ENCODE measurements at places on chromosomes 4 and X.

GRCh38 chr4:6456450-6456849, 16.0 kb downstream of the PPP2R2C start:
- DNase-seq, result no peak

DNA sequence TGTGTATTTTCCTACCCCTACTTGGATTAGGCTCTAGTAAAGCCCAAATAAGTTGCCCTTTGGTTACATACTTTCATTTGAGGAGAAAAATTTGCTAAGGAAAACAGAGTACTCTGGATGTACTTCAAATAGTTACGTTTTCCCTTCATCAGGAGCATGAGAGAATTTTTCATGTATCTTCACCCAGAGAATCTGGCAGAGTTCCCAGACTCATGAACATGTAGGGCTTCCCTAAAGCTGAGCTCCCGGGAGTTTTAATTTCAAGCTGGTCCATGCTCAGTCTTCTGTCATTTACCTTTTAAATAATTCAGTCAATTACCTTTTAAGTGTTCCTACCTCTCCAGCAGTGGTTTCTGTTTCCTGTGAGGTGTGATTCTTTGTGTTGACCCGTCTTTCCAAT, 367.5 kb upstream of the GRID2 start:
- DNase-seq, result no peak

DNA sequence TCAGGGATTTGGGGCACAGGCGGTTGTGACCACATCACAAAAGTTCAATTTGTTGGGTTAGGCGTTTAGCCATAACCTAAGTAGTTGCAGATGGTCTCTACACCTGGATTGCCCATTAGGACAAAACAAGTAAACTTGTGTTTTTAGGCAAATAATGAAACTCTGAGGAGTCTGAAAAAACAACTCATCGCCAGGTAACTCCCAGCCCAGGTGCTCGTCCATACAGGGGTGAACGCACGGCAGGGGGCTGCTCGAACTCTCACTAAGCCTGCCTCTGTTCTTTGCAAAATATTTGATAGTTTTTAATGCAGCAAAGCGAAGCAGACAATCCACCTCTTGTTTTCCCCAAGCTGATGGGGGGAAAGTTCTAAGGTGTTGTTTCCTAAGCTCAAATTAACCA, 559 bp upstream of the RHOH start:
- DNase-seq, result no peak

- DNase-seq, result no peak
Measured at GRCh38 chr4:127586922-127587571, 45.7 kb upstream of the INTU start.

DNA sequence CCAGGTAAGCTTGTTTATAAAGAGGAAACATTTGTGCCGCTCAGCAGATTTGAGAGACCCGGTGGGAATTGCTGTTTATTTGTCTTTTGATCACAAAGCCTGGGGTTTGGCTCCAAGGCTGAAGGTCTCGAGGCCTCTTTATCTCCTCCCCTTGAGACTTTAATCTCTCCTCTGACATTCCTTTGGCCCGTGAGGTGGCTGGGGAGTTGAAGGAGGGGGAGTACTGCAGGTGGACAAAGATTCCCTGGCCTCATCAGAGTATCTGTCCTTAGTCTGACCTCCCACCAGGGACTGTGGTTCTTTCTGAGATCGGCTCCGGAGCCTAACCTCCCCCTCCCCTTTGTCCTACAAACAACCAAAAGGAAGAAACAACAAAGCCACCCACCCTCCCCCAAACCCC, 216.5 kb downstream of the MID1IP1 start:
- DNase-seq, result no peak

DNA sequence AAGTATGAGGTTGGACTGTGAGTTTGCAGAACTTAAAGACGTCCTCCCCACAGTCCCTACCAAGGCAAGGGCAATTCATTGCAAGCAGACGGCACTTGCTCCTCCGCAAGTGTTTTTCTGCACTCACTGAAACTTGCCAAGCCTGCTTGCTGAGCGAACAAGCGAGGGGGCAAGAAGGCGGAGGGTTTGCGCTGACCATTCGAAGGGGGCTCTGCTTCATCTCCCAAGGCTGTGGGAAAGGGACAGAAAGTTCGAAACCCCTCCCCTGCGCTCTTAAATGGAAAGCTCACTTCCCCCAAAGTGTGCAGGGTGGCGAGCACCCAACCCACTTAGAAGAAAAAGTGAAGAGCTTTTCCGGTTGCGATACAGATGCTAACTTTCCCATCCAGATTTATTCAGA, 1.4 kb downstream of the MID1 start:
- no peak for DNase-seq

GRCh38 chr4:24922416-24922815, 9.6 kb upstream of the CCDC149 start:
- no peak for DNase-seq

DNA sequence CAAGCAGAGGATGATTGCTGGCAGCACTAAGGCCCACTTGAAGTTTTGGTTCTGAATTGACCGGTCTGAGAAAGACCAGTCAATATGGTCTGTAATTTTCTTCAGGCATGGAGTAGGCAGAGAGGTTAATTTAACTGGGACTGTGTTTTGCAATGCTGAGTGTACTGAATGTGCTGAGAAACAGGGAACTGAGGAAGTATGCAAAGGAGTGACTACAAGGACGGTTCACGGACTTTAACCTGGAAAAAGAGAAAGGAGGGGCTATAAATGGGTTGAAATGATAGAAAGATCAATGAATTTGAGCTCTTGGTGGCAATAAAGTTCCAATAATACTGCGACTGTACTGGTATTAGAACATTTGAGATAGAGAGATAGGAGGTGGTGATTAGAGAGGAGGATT, 84.5 kb downstream of the MAGEB17 start:
- no peak for DNase-seq

DNA sequence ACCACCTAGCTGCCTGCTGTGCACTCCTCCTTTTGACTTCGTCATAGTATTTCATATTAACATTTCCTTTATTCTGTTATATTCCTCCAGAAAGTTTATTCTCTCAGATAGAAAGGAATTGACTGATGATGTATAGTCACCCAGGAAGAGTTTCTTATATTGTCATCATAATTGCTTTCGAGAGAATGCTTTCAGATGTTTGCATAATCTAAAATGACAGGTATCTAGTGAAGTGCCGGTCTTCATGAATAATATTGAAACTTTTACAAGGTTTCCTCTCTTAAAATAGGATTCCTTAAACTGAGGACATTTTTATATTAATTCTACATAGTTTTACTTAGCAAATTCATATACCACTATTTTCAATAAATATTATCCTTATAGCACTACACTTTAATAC, 10.1 kb downstream of the SEC24D start:
- DNase-seq, result no peak

DNA sequence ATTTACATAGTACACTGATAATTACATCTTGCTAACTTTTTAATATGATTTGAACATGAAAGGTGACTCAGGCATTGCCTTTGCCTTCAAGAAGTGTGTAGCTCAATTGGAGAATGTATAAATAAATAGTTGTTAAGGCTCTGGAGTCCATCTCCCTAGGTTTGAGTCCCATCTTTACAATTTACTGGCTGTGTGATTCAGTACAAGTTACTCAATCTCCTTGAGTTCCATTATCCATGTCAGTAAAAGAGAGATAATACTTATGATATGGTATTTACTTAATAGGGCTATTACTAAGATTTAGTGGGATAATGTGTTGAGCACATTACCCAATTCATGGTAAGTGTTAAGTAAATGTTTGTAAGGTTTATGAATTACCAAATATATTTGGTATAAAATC, 1.9 kb upstream of the FGG start:
- no peak for DNase-seq

DNA sequence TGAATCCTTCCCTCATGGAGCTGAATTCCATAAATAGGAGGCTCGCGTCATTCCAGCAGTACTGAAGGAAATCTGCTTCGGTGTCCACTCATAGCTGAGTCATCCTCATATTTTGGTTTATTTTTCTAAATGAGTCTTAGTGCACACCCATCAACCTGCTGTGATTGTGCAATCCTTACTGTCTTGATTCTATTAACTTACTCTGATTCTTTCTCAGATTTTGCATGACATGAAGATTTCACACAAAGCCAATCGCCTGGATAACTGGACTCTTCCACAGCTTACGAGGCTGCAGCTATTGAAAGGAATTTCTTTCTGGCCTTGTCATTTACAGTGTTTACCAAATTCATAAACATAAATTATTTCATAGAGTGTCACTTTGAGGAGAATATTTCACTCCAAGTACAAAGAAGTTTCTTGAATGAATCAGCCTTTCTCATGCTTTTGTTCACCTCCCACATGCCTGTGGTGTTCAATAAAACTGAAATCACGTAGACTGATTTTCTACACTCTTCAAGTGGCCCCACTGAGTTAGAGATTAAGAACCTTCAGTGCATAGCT, 207.6 kb upstream of the SLITRK2 start:
- DNase-seq, result no peak

GRCh38 chrX:1336331-1336943, at the start of gene IL3RA:
TSS of gene IL3RA (plus strand) at chrX:1336785. CDS start at chrX:1341766, 4,981 bp downstream.
- no peak for DNase-seq

DNA sequence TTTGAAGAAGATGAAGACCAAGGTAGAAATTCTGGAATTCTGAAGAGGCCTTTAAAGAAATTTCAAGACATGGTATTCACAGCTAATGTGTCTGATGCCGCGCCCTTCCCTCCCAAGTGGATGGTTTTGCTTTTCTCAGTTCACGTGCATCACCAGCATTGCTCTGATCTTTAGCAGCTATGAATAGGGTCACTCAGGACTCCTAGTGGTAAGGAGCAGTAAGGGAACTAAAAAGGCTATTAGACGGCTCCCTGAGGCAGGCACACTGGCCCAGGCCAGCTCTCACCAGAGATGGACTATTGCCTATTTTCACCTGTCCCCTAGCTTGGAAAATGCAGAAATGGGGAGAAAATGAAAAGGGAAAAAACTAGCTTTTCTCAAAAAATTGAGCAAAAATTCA, 447.5 kb upstream of the RASGEF1B start:
- no peak for DNase-seq

GRCh38 chrX:150700107-150700506, 6.9 kb downstream of the MTMR1 start:
- no peak for DNase-seq

DNA sequence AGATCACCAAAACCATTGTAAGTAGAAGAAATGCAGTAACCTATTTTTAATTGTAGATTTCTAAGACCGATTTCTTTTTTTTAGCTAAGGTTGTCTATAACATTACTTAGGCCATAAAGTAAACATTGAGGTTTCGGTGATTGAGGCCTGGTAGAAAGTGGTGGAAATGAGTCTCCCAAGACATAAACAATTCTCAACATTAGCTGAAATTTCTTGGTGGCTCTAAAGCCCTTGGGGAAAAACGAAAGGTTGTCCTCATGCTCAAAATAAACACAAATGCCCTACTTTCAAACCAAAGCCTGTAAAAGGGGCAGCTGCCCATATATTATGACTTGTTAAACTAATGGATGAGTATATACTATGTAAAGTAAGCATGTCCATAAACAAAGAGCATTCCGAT, 98.8 kb downstream of the SCFD2 start:
- no peak for DNase-seq

DNA sequence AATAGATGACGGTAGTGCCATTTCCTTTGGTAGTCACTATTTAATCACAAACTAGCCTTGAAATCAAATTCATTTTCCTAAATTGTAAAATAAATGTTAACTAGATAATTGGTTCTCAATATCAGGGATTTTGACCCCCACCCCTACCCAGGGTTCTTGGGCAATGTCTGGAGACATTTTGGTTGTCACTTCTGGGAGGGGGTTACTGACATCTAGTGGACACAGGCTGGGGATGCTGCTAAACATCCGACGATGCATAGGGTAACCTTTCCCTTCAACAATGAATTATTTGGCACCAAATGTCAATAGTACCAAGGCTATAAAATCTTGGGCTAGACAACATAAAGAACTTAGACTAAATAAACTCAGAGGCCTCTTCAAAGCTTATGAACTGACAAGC, 285.8 kb upstream of the TRPC5 start:
- DNase-seq, result no peak

GRCh38 chr4:134560728-134561127, 359.1 kb upstream of the PABPC4L start:
- DNase-seq, result no peak

GRCh38 chr4:158766434-158767044, 2.3 kb upstream of the FNIP2 start:
- no peak for DNase-seq

GRCh38 chrX:18855919-18856644, 127.8 kb downstream of the PHKA2 start:
- no peak for DNase-seq

DNA sequence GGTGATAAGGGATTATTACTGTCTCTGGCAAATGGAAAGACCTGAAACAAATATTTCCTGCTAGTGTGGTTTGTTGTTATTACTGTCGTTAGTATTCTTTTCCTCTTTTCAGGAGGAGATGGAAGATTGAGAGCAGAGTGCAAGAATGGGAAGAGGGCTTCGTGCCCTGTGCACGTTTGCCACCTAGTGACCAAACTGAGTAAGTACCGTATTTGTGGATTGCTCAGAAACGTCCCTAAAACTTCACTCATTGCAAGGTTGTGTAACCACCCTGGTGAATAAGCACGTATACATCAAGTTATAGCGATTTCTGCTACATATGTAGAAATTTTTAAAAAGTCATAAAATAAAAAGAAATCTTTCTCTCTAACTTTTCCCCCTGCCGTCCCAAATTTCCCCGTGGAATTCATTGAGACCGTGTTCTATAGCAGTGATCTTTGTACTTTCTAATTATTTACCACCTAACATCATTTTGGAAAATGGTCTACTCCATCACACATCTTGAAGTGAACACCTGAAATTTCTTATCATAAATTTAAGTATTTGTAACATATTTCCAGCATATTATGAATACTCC, 24.3 kb downstream of the LINC00632 start:
- DNase-seq, result no peak

DNA sequence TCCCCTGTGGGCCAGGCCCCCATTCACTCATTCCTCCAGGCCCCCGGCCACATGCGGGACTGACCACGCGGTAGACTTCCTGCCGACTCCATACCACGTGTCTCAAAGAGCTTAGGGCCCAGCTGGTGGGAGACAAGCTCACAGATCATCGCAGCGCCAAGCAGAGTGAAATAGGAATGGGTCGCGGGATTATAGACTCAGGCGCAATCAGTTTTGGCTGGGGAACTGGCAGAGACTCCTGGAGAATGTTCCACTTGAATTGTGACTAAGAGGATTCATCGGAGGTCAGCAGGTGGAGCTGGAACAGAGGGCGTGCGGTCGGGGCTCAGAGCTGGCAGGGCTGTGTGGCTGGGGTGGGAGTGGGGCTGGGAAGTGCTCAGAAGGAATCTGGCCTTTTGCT, 15.6 kb downstream of the ATP2B3 start:
- no peak for DNase-seq

DNA sequence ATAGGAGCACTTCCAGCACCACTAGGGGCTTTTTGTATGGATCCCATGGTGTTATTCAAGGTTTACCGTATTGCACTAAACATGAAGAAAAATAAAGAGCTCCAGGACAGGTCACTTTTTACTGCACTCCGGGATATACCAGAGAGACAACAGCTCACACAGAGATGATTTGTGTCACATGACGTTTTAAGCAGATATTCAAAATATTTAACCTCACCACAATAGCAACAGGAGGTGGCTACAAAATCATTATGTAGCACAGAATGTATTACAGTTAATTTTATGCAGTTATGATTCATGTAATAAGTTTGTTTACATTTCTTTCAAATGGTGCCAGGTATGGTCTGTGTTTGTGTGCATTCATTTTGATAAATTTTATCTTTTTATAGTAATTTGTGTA, 100.6 kb downstream of the LUZP4 start:
- DNase-seq, result no peak

Measured in stimulated activated CD4-positive, alpha-beta T cell treated with anti-CD3 and anti-CD28 coated beads, Interleukin-4, amount 100 ng/mL, for 48 hours (primary cell).